ENCODE measurements at places on chromosomes 12 and 14.

DNA sequence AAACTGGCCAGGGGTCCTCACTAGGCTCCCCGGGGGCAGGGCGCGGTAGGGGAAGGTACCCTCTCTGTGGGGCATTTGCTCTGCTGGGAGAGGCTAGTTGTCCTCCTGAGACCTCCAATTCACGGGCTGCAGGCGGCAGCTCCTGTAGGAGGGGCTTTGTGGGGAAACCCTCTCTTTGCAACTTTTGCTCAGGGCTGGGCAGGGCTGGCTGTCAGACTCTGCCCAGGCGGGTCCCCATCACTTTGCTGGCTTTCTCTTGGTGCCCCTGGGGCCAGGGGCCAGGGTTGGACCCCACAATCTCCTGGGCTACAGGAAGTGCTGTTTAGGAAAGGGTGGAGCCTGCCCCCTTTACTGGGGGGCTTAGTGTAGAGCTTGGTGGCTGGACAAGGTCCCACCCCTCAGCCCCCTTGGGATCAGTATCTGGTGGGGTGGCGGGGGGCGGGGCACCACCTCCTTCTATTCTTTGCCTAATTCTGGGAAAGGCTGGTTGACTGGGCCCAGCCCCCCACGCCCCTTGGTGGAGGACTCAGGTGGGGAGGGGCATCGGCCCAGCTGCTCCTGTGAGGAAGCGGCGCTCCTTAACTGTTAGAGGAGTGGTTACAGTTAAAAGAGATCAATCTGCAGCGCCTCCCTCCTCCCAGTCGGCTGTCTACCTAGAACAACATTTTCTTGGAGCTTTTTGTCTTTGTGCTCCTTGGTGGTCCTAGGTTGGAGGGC lies 918.7 kb downstream of the AACS start:
- no peak for DNase-seq

DNA sequence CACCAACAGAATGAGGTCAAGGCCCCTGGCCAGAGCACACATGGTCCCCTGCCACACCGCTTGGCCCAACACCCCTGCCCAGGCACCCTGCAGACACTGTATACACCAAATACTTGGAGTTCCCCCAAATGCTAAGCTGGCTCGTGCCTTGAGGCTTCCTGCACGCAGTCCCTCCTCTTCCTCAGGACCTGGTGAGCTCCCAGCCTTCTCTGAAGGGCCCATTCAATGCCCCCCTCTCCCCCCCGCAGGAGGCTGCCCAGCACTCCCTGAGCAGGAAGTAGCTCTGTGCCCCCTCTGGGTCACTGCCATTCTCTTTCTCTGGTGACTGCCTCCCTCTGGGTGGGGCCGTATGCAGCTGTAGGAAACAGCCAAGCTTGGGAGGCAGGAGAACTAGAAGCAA lies 75.3 kb downstream of the ITPK1 start:
- peak; percentile 72 for DNase-seq

- DNase-seq, result no peak
Measured at GRCh38 chr14:53748691-53749090, 207.9 kb downstream of the BMP4 start.

- no peak for DNase-seq
Measured at GRCh38 chr14:20331053-20331613, 1.9 kb downstream of the CCNB1IP1 start.

Data from right cardiac atrium (tissue), 5 donors.